ENCODE measurements at places on chromosomes 2 and 18. TPM values are rescaled to one million over a fixed set of nuclear protein-coding genes. Genes with fewer than 3 reads are reported as not detected.

SCN7A gene
- total RNA-seq: 2.7 TPM

DNA sequence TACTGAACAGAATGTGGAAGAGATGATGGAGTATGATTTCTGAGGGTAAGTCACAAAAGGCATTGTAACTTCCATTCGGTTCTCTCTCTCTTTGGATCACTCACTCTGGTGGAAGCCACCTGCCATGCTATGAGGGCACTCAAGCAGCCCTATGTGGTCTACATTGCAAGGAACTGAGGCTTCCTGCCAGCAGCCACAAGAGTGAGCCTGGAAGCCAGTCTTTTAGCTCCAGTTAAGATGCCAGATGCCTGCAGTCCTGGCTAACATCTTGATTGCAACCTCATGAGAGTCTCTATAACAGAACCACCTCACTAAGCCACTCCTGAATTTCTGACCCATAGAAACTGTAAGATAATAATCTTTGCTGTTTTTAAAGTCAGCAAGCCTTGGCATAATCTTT, 935.7 kb downstream of the LRP1B start:
- no peaks in the 10 kb centered on the region for H3K36me3 ChIP-seq
- H3K4me3 ChIP-seq: no peak overlapping the region
- no peaks in the 10 kb centered on the region for H3K27me3 ChIP-seq
- DNase-seq: no peak

FIGLA gene
- total RNA-seq: not detected

GRCh38 chr18:74652392-74652988, 54.8 kb downstream of the ZNF407 start:
- DNase-seq: no peak
- H3K36me3 ChIP-seq: no peaks in the 10 kb centered on the region
- H3K4me1 ChIP-seq: no peaks in the 10 kb centered on the region
- no peak overlapping the region for H3K4me3 ChIP-seq
- H3K27me3 ChIP-seq: no peaks in the 10 kb centered on the region
- H3K27ac ChIP-seq: no peak overlapping the region

- H3K4me3 ChIP-seq: no peak overlapping the region
- H3K27ac ChIP-seq: no peak overlapping the region
- H3K4me1 ChIP-seq: no peaks in the 10 kb centered on the region
- no peaks in the 10 kb centered on the region for H3K27me3 ChIP-seq
- no peaks in the 10 kb centered on the region for H3K36me3 ChIP-seq
Observed at GRCh38 chr2:100422320-100423055, 5.0 kb upstream of the CHST10 start.

FOSL2 gene
- total RNA-seq: 9.5 TPM

- no peaks in the 10 kb centered on the region for H3K36me3 ChIP-seq
- peaks cover 13% of the 10 kb centered on the region for H3K4me1 ChIP-seq
- no peak for DNase-seq
- no peak overlapping the region for H3K4me3 ChIP-seq
Observed at GRCh38 chr2:85522090-85522647, 16.8 kb upstream of the MAT2A start.

DNA sequence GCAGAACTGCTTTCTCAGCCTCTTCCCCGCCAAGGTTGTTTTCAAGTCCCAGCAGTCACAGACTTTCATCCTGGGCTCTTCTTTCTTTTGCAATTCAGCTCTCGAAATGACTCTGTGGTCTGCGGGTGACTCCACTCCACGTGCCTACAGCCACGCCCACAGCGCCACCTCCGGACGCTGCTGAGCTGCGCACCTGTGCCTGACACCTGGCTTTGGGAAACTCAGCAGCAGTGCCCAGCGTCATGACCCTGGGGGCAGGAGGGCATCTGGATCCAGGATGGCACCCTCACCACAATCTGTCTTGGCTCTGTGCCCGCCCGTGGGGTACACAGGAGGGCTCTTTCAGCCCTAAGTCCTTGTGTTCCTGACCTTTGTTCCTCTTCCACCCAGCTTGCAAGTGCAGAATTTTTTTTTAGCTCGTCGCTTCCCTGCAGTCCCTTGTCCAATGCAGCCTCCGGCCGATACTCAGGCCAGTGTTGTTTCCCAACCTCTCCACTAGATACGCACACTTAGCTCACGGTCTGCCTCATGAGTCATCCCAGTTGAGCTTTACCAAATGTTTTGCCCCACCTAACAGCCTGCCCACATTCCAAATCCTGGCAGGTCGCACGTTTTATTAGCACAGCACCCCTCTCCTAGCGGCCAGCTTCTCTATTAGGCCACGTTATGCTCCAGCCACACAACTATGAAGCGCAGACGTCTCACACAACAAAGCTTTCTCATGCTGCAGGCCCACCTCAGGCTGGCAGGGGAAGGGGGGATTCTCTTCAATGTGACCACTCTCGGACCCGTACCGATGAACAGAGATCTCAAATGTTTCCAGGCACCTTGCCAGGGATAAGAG, 6.5 kb upstream of the CAPN10 start:
- DNase-seq: peak; percentile 91
- H3K27me3 ChIP-seq: no peaks in the 10 kb centered on the region
- H3K27ac ChIP-seq: peak overlapping the region; percentile 77
- no peak overlapping the region for H3K4me3 ChIP-seq
- peaks cover 29% of the 10 kb centered on the region for H3K4me1 ChIP-seq

SKOR2 gene
- total RNA-seq: not detected

Data from right lobe of liver (tissue), 6 donors.